ENCODE measurements at places on chromosomes 7 and 10.

DNA sequence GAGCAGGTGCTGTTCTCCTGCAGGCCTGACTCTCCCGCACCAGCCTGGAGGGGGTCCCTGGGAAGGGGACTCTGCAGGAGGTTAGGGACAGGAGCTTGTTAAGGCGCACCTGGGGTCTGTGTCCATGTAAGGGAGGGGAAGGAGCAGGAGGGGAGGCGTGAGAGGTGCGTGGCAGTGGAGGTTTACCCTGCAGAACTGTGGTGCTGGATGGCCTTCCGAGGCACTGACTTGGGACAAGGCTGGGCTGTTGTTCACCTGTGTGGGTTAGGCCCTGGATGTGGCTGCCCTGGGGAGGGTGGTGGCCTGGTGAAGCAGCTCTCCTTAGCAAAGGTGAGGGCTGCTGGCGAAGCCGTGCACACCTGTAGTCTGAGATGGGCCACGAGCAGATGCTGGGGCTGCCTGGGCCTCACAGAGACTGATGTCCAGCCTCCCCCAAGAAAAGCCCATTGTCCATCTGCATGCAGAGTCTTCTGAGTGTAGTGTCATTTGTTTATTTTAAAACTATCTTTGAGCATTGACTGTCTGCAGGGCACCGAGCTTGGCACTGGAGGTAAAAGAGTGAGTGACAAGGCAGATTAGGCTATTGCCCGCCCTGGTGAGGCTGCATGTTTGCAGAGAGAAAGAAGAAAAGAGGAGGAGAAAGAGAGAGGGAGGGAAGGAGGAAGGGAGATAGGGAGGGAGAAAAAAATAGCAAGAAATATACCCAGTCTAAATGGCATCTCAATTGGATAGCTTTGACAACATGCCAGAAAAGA is 225.3 kb downstream of the GLRX3 start:
- DNase-seq: no peak

DNA sequence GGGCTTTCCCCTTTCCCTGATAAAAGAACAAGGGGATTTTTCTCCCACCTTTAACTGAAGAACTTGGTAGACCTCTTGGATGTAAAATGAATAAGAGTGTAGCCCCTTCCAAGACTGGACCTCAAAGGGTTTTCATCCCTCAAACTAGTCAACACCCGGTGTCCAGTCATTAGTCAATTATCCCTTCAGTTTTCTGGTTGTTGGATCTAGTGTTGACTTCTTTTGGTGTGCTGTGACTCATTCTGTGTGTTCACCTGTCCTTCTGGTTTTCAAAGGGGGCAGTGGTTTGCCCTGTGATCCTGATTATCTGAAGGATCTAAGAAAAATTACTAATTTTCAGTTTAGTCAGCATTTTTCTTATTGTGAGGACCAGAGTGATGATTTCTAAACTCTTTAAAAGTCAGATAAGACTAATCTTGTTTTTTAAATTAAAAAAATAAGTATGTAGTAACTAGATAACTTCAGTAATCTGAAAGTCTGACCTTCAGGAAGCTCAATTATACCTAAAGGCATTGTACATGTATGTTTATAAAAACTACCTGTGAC is 583.5 kb downstream of the CNTNAP2 start:
- DNase-seq: no peak

DNA sequence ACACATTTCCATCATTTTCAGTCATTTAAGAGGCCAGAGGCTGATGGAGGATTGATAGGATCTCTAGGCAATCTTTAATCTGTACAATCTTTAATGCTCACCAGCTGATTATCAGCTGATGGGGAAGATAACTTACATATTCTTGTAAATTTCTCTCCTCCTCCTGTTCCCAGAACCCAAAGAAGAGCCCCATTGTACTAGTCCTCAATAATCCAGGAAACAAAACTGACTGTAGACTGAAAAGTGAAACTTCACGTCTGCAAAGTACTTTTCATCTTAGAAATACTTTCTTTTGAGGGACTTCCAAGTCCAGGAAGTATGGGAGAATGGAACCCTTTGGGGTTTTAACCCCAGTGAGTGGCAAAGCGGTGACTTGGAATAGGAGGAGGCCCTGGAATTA is 283.3 kb downstream of the FRMD4A start:
- DNase-seq: no peak

- DNase-seq: no peak
Measured at GRCh38 chr10:1872151-1872726, 134.9 kb upstream of the ADARB2 start.
